ENCODE measurements at places on chromosomes 5 and 9. TPM values are rescaled to one million over a fixed set of nuclear protein-coding genes. Genes with fewer than 3 reads are reported as not detected.

The STKLD1 gene
- 0.13 TPM for total RNA-seq

The LCNL1 gene
- total RNA-seq: not detected

The CCDC69 gene
- total RNA-seq: 3.5 TPM

The SGCD gene
- total RNA-seq: 7.0 TPM

The GRM6 gene
- not detected for total RNA-seq

The KCTD16 gene
- 0.40 TPM for total RNA-seq

The TMOD1 gene
- total RNA-seq: 1.5 TPM

The IFNB1 gene
- not detected for total RNA-seq

The PDE6A gene
- total RNA-seq: 0.13 TPM

The GLRA1 gene
- not detected for total RNA-seq

The WNK2 gene
- not detected for total RNA-seq

The ANKRD33B gene
- 4.2 TPM for total RNA-seq

The ZNF483 gene
- total RNA-seq: 0.13 TPM

The TEX10 gene
- total RNA-seq: 27.4 TPM

The SARDH gene
- total RNA-seq: 6.7 TPM

The SCGB3A2 gene
- not detected for total RNA-seq

The IFNA2 gene
- not detected for total RNA-seq

The GPR150 gene
- total RNA-seq: 1.0 TPM

The DOCK2 gene
- 1.6 TPM for total RNA-seq

The TBC1D2 gene
- 5.3 TPM for total RNA-seq
